ENCODE measurements at places on chromosomes 6 and 20.

GRCh38 chr20:57612916-57613315 lies 7.3 kb downstream of the ZBP1 start:
- no peak for DNase-seq

- no peak for DNase-seq
These were observed 981.0 kb upstream of the CITED2 start for GRCh38 chr6:140355476-140355875.

DNA sequence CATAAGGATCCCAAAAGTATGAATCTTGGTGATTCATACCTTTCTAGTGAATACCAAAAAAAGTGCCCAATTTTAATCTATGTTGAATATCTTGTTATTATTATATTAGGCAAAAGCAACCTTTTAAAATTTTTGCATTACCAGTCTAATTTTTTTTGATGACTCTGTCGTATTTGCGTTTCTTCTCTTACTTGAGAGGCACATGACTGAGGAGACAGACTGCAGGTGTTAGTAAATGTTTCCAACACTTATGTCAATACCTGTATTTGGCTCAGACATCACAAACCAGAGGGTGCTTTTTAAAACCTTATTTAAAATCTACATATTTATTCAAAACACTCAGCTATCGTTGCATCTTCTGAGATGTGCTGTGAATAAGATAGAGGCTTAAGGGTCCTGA lies 27.1 kb downstream of the ID4 start:
- DNase-seq = no peak

GRCh38 chr6:164183556-164184123 lies 769.1 kb downstream of the QKI start:
- no peak for DNase-seq

DNA sequence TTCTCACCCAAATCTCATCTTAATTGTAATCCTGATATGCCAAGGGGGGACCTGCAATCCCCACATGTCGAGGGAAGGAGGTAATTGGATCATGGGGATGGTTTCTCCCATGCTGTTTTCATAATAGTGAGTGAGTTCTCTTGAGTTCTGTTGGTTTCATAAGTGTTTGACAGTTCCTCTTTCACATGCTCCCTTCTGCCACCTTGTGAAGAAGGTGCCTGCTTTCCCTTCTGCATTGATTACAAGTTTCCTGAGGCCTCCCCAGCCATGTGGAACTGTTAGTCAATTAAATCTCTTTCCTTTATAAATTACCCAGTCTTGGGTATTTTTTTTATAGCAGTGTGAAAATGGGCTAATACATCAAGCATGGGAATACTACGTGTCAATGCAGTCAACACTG lies 925.0 kb upstream of the MAN1A1 start:
- no peak for DNase-seq

GRCh38 chr6:169975701-169976100 lies 224.3 kb downstream of the ERMARD start:
- no peak for DNase-seq

DNA sequence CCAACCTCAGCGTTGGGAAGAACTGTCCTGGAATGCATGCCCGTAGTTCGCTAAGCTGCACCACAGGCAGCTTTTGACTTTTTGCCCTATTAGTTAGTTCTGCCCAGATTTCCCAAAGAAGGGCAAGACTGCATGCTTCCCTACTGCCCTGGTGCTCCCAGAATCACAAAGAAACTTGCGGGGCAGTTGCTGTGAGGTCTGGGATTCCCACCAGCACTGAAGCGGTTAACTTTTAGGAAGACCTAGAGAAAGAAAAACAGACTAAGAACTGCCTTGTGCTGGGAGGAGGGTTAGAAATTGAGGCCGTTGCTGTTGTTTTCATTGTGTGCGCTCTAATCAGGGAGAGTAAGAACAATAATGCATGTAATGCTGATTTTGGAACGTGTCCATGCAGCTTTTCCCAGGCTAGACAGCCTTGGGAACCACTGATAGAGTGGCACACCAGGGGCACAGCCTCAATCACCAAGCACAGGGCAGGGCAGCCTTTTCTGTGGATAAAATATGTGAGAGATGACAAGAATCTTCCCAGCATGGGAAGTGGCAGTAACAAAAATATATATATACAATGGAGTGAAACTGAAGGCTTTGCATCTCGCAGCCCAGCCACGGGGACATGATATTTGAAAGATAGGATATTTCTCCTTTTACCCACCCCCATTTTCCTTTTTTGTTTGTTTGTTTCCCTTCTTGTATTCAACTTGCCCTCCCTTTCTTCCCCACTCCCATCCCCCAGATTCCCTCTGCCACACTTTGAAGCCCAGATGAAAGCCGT lies 137.7 kb upstream of the HEY2 start:
- DNase-seq = no peak

DNA sequence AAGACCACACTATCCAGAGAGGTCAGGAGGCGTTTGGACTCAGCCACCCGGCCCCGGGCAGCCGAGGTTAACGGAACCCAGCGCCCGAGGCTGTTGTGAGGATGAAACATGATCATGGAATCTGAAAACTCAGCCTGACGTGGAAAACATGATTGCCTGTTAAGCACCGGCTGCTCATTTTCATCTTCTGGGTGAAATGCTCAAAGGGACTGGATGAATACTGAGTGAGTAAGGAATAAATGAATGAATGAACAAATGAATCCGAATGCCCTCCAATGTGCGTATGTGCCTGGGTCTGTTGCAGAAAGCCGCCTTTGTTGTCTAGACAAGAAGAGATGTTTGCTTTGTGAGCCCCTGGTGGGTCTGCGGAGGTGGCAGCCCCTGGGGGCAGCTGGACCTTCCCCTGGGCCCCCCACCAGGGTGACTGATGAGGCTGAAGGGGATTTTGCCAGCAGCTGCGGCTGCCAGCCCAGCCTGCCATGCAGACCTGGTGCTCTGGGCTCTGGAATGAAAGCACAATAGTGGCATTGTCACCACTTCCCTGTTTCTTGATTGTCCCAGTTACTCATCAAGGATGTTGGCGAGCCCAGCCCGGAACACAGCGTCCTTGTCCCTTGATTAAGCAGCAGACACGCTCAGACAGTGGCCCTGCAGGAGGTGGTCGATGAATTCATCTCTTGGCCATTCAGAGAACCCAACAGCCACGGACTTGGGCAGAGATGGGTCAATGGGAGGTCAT lies 211.1 kb downstream of the ANKRD60 start:
- DNase-seq = no peak

DNA sequence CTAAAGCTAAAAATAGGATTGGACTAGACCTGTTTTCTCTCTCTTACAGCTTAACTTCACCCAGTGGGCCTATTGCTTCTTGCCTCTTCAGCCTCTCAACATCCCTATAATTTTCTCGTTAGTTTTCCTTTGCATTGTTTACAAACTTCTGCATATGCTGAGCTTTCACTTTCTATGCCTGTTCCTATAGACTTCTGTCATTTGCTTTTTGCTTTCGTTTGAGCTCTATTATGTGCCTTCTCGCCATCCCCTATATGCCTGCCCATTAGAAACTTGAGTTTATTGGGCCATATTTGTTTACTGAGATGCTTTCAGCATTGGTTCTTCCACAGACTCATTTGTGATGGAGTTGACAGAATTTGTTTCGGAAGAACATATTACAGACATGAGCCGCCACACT lies 40.9 kb downstream of the NCOA7 start:
- no peak for DNase-seq

- no peak for DNase-seq
These were observed 57.1 kb downstream of the KIZ start for GRCh38 chr20:21182832-21183563.

GRCh38 chr20:479487-479886 lies 17.2 kb upstream of the TBC1D20 start:
- no peak for DNase-seq

- DNase-seq = no peak
These were observed 13.8 kb upstream of the ZBP1 start for GRCh38 chr20:57633945-57634491.

GRCh38 chr20:37921341-37921929 lies 18.5 kb downstream of the VSTM2L start:
- DNase-seq = no peak

DNA sequence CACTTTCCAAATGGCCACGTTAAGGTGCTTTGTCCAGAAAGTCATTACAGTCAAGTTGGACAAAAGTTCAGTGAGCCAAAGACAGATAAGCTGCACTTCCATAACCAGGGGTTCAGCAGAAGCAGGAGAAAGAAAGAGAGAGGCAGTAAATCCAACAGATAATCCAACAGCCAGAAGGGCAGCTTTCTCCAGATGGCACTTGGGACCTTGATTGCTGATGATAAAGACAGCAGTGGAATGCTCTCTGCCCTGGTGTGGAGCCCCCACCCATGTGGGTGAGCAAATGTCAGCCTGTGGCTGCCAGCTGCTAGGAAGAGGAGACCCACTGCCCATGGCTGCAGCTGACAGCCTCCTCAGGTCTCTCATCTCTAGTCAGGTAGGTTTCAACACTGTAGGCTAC lies 18.7 kb upstream of the NRSN1 start:
- DNase-seq = no peak

- DNase-seq = no peak
These were observed 4.2 kb downstream of the HACE1 start for GRCh38 chr6:104855507-104855906.

DNA sequence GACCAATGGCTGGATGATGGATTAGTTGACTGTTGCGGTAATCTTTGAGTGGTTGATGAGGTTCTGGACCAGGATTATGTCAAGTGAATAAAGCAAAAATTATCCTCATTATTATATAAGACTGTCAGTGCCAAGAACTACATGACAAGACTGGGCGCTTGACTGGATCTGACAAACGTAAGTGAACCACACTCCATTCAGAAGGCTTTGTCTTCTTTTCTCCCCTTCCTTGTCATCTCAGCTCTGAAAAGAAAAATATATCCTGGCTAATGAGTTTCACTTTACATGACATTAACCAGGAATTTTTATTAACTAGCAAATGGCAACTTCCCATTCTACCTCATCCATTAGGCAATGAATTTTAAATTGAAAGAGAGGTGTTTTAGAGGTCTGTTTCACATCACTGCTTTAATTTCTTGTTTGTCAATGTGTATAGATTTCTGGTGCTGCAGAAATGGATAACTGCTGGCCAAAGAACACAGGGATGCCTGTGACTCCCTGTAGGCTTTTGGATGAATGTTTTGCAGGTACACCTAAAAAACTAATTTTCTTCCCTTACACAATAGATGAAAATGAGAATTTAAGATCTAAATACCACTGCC lies 150.1 kb downstream of the ELOVL4 start:
- no peak for DNase-seq

- DNase-seq = no peak
These were observed 137.9 kb upstream of the NEDD9 start for GRCh38 chr6:11370191-11371018.

- DNase-seq = no peak
These were observed 300.9 kb upstream of the PRDM1 start for GRCh38 chr6:105785066-105785811.

DNA sequence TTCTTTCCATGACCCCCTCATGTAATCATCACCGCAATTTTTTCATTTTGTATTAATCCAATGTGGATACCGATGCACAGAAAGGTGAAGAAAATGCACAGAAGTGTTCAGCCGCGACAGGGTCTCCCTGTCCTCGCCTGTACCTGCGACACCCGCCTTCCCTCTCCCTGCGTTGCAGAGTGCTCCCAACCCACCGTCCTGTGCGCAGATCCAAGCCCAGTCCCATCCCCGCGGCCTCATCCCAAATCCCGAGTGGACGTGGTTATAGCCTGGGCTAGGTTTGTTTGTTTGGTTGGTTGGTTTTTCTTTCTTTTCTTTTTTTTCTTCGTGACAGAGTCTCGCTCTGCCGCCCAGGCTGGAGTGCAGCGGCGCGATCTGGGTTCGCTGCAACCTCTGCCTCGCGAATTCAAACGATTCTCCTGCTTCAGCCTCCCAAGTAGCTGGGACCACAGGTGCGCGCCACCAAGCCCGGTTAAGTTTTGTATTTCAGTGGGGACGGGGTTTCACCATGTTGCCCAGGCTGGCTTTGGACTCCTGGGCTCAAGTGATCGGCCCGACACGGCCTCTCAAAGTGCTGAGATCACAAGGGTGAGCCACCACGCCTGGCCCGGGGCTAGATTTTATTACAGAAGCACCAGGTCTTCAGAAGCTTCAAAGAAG lies 536 bp upstream of the RAET1G start:
- DNase-seq = no peak

GRCh38 chr6:7267466-7268091 lies 45.4 kb downstream of the SSR1 start:
- no peak for DNase-seq

DNA sequence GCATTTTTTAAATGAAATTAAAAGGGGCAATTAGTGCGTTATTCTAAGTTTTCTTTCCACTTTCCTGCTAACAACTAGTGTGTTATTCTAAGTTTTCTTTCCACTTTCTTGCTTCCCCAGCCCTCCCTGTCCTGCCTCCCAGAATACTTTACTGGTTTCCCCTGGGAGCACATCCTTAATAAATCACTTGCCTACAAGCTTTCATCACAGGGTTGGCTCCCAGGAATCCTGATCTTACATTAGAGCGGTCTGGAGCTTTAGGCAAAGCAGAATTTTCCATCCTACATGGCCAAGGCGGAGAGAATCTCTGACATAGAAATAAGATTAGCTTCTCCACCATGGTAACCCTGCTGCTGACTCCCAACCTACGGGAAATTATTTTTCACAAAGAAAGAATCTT lies 150.4 kb downstream of the BFSP1 start:
- DNase-seq = no peak

DNA sequence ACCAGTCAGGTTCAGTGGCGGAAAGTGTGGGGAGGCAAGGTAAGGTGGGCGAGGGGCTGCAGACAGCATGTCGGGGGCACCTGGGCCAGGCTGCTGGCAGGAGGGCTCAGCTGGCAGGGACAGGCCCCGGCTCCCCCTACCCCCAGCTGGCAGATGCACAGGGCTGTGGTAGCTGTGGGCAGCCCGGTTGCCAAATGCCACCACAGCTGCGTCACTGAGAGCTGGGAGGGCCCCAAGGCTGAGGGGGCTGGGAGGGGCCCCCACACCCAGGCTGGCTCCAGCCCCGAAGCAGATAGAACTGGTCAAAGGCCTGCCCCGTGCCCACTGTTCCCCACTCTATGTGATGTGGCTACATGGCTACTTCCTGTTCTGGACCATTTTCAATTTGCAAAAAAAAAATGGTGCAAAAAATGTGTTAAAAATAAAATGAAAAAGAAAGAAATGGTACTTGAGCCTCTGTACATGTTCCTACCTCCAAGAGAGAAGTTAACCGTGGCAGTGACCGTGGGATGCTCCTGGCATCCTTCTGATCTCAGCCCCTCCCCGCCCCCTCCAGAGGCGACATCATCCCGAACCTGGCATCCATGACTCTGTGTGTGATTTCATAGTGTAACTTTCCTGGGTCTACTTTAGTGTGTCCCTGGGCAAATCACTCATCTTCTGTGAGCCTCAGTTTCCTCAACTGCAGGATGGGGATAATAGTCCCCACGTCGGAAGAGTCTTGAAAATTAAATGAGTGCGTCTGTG lies 64.4 kb downstream of the UBE2V1 start:
- DNase-seq = no peak

Measured in stimulated activated CD4-positive, alpha-beta T cell treated with anti-CD3 and anti-CD28 coated beads, TNF-alpha, amount 100 ng/mL, for 1 hour (primary cell).